ENCODE measurements at places on chromosomes 7 and 10.

GRCh38 chr10:125549653-125550052 is 133.3 kb downstream of the TEX36 start:
- H3K4me1 ChIP-seq = no peaks in the 10 kb centered on the region
- H3K27me3 ChIP-seq = no peaks in the 10 kb centered on the region
- H3K4me3 ChIP-seq = no peak overlapping the region
- H3K36me3 ChIP-seq = no peaks in the 10 kb centered on the region

DNA sequence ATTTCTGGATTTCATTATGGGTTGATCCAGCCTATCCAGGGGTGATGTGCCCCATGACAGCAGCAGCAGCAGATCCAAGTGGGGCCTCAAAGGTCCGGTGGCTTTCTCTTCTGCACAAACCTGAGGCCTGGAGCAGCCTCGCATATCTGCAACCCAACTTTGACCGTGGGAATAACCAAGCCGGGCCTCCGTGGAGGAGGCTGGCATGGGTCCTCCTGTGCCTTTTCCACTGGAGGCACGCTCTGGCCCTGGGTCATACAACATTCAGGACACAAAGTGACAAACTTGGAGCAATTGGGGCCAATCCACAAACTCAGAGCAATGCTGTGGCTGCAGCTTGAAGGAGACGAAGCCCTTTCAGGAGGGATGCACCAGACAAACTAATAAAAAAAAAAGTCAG is 330.0 kb upstream of the MKI67 start:
- H3K27ac ChIP-seq = no peak overlapping the region
- no peak for DNase-seq
- no peaks in the 10 kb centered on the region for H3K36me3 ChIP-seq
- no peaks in the 10 kb centered on the region for H3K27me3 ChIP-seq

GRCh38 chr7:36372156-36372555 is 17.5 kb upstream of the ANLN start:
- peaks cover 5% of the 10 kb centered on the region for H3K4me1 ChIP-seq
- DNase-seq = no peak
- H3K36me3 ChIP-seq = no peaks in the 10 kb centered on the region
- no peak overlapping the region for H3K4me3 ChIP-seq

GRCh38 chr10:29420744-29421143 is 131.9 kb downstream of the LYZL1 start:
- H3K27me3 ChIP-seq = no peaks in the 10 kb centered on the region
- H3K4me1 ChIP-seq = peaks cover 7% of the 10 kb centered on the region
- no peak overlapping the region for H3K4me3 ChIP-seq
- no peak overlapping the region for H3K27ac ChIP-seq

- H3K27me3 ChIP-seq = no peaks in the 10 kb centered on the region
- DNase-seq = no peak
- H3K36me3 ChIP-seq = no peaks in the 10 kb centered on the region
- no peak overlapping the region for H3K4me3 ChIP-seq
These were observed 112.4 kb upstream of the EEPD1 start for GRCh38 chr7:36040679-36041078.

- no peak overlapping the region for H3K4me3 ChIP-seq
- no peak for DNase-seq
- H3K27me3 ChIP-seq = no peaks in the 10 kb centered on the region
These were observed 551.3 kb upstream of the STEAP1 start for GRCh38 chr7:89602984-89603383.

- H3K27me3 ChIP-seq = no peaks in the 10 kb centered on the region
- H3K4me3 ChIP-seq = no peak overlapping the region
These were observed 131.0 kb upstream of the PALS2 start for GRCh38 chr7:24442170-24442777.

DNA sequence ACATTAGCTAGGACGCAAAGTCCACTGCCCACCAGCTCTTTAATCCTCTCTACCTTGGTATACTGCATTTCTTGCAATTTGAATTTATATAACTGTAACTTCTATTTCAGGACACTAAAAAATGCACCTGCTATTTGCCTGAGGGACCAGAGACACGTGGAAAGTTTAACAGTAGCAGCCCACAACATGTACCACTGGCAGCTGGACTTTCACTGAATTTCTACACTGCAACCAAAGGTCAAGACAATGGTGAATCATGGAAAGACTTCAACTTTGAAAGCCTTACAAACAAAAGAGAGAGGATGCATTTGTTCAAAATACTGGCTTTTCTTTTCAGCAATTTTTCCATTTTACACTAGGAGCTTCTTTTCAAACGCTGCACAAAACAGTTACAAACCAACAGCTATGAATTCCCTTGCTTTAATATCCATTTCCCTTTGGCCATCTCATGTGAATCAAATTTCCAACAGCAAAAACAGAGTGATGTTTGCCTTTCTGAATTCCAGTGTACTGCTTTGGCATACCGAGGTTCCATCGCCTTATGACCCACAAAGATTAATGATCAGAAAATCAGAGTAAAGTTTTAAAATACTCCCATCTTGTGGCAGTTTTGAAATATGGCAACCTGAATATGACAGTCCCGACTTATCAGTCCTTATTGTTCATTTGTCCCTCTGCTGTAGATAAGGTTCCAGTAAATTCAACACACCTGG is 29.9 kb upstream of the HNRNPH3 start:
- no peak overlapping the region for H3K27ac ChIP-seq
- H3K27me3 ChIP-seq = no peaks in the 10 kb centered on the region
- peaks cover 6% of the 10 kb centered on the region for H3K4me1 ChIP-seq
- no peaks in the 10 kb centered on the region for H3K36me3 ChIP-seq
- DNase-seq = no peak
- no peak overlapping the region for H3K4me3 ChIP-seq

DNA sequence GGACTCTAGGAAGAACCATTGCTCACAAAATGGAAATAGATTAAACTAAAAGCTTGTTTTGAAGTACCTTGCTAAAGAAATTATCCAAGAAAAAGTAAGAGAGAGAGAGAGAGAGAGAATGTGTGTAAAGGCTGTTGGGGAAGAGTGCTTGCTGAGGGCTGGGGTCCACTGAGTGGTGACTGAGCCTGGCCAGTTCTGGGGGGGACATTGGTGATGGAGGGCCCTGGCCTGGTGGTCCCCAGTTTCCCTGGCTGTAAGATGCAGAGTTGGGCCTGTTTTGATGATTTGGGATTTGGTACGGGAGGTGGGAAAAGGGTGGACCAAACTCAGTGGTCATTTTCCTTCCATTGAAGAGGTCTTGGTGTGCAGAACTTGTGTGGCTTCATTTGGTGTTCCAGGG is 880 bp downstream of the RAMP3 start:
- no peak for DNase-seq
- H3K4me1 ChIP-seq = peaks cover 17% of the 10 kb centered on the region
- peak overlapping the region; percentile 61 for H3K4me3 ChIP-seq
- H3K27ac ChIP-seq = peak overlapping the region; percentile 60

DNA sequence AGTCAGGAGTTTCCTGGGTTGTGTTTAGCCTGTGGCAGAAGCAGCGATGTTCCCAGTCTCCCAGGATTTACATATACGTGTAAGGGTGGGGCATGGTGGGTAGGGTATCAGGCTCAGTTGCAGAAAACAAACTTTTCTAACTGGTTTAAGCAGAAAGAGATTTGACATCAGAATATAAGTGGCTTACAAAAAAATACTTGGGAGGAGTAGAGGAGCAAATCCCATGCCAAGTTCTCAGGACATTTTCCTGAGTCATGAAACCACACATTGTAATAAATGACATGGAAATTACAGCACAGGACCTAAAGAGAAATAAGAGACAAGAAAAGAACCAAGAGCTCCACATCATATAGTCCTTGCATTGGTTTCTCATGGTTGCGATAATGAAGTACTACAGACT is 26.2 kb upstream of the FRMD4A start:
- no peak overlapping the region for H3K4me3 ChIP-seq
- H3K36me3 ChIP-seq = no peaks in the 10 kb centered on the region
- no peak overlapping the region for H3K27ac ChIP-seq
- no peaks in the 10 kb centered on the region for H3K27me3 ChIP-seq

GRCh38 chr7:134058980-134059379 is 68.2 kb upstream of the LRGUK start:
- peak; percentile 19 for DNase-seq
- H3K27ac ChIP-seq = no peak overlapping the region
- no peaks in the 10 kb centered on the region for H3K36me3 ChIP-seq
- H3K4me1 ChIP-seq = no peaks in the 10 kb centered on the region
- no peaks in the 10 kb centered on the region for H3K27me3 ChIP-seq

- peaks cover 18% of the 10 kb centered on the region for H3K36me3 ChIP-seq
- no peaks in the 10 kb centered on the region for H3K27me3 ChIP-seq
- peak overlapping the region; percentile 5 for H3K27ac ChIP-seq
- DNase-seq = no peak
These were observed 18.2 kb downstream of the PAXIP1 start for GRCh38 chr7:154984601-154985188.

DNA sequence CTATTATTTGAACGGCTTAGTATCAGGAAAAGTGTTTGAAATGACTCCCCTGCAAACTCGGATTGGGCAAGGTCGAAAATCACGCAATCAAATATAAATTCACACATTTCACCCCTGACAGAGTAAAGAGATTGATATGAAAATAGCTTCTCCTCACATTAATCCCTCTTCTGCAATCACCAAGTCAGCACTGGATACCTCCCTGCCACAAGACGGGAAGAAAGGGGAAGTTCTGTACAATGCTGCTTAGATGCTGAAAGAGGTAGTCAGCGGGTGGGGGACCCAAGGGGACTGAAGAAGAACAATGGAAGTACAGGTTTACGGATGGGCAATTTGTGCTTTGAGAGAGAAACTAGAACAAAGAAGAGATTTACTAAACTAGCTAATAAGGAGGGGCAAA is 72.0 kb upstream of the ANK3 start:
- H3K4me1 ChIP-seq = no peaks in the 10 kb centered on the region
- no peak for DNase-seq
- H3K36me3 ChIP-seq = no peaks in the 10 kb centered on the region
- H3K27me3 ChIP-seq = no peaks in the 10 kb centered on the region
- H3K27ac ChIP-seq = no peak overlapping the region

GRCh38 chr7:155590215-155591018 is 44.1 kb upstream of the CNPY1 start:
- DNase-seq = no peak
- H3K4me1 ChIP-seq = no peaks in the 10 kb centered on the region
- no peak overlapping the region for H3K27ac ChIP-seq
- no peak overlapping the region for H3K4me3 ChIP-seq
- H3K36me3 ChIP-seq = no peaks in the 10 kb centered on the region

DNA sequence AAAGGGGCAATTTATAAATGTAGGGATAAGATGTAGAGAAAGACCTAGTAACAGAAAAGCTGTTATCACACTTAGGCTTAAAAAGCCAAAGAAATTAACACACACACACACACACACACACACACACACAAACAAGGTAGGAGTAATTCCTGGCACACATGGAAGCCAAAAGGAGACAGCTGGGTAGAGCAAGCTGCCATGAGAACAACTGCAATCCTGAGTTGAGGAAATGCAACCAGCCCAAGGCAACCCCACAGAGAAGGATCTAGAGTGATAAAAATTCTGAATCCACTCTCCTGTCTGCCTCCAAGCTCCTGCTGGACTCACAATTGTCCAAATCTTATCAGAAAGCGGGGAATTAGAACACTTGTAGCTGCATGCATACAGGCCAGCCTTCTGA is 229.1 kb upstream of the DGKB start:
- H3K4me3 ChIP-seq = no peak overlapping the region
- peaks cover under 1% of the 10 kb centered on the region for H3K4me1 ChIP-seq
- H3K27ac ChIP-seq = no peak overlapping the region
- DNase-seq = no peak

DNA sequence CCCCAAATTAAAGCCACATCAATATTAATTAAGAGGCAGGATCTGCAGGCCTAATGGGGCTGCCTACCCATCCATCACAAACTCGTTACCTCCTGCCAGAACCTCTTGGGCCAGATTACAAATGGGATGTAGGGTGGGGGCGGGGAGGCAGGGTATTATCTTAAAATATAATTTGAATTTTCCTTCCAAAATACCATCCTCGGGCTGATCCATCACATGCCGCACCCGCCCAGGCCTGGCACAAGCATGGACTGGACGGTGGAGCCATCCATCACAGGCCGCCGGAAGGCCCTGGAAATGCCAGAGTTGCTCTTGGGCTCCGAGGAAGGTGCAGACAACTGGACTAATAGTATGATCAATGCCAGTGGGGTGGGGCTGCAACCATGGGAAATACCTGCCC is 212.8 kb downstream of the GRID1 start:
- H3K27ac ChIP-seq = no peak overlapping the region
- H3K27me3 ChIP-seq = no peaks in the 10 kb centered on the region
- H3K4me1 ChIP-seq = no peaks in the 10 kb centered on the region
- DNase-seq = no peak
- H3K36me3 ChIP-seq = no peaks in the 10 kb centered on the region

GRCh38 chr10:58752665-58753064 is 240.0 kb downstream of the BICC1 start:
- no peak overlapping the region for H3K4me3 ChIP-seq
- H3K27ac ChIP-seq = no peak overlapping the region
- H3K27me3 ChIP-seq = no peaks in the 10 kb centered on the region
- no peaks in the 10 kb centered on the region for H3K4me1 ChIP-seq
- no peak for DNase-seq
- H3K36me3 ChIP-seq = no peaks in the 10 kb centered on the region

DNA sequence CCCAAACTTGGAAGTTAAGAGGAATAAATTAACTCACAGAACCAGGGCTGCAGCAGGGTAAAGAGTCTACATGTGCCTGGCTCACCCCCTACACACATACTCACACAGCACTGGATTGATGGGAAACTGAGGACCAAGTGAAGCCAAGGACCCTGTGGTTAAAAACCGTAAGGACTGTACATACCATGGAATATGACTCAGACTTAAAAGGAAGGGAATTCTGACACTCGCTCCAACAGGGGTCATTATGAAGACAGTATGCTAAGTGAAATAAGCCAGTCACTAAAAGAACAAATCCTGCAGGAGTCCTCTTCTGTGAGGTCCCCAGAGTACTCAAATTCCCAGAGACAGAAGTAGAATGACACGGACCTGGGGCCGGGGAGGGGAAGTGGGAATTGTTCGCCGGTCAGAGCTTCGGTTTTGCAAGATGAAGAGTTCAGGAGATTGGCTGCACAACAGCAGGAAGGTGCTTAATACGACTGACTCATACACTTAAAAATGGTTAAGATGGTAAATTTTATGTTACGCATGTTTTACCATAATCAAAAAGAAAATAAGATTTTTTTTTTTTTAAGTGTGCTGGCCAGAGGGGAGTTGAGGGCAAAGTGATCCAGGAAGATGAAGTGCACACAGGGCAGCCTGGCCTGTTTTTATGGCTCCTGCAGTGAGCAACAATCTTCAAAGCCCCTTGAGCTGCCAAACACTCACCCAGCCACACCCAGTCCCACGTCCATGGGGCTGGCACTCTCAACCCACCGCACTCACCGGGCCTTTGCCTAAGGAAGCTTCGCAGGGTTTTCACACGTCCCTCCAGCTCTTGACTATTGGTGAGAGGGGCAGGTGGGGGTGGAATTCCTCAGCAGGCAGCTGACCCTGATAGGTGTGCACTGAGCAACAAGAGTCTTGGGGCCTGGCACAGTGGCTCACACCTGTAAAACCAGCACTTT is 26.4 kb downstream of the DRGX start:
- no peaks in the 10 kb centered on the region for H3K36me3 ChIP-seq
- H3K4me3 ChIP-seq = no peak overlapping the region
- no peak overlapping the region for H3K27ac ChIP-seq
- no peak for DNase-seq
- H3K27me3 ChIP-seq = no peaks in the 10 kb centered on the region
- H3K4me1 ChIP-seq = no peaks in the 10 kb centered on the region

- no peaks in the 10 kb centered on the region for H3K27me3 ChIP-seq
- no peak for DNase-seq
- H3K36me3 ChIP-seq = no peaks in the 10 kb centered on the region
- no peaks in the 10 kb centered on the region for H3K4me1 ChIP-seq
These were observed 1.5 kb downstream of the LIPK start for GRCh38 chr10:88707429-88708155.

Measured in esophagus muscularis mucosa (tissue), 4 donors.